ENCODE measurements at places on chromosomes 12 and 14. TPM values are rescaled to one million over a fixed set of nuclear protein-coding genes. Genes with fewer than 3 reads are reported as not detected.

- no peak for DNase-seq
Observed at GRCh38 chr12:26226122-26226521, 30.7 kb downstream of the SSPN start.

The FOXA1 gene
- total RNA-seq = 69.2 TPM

DNA sequence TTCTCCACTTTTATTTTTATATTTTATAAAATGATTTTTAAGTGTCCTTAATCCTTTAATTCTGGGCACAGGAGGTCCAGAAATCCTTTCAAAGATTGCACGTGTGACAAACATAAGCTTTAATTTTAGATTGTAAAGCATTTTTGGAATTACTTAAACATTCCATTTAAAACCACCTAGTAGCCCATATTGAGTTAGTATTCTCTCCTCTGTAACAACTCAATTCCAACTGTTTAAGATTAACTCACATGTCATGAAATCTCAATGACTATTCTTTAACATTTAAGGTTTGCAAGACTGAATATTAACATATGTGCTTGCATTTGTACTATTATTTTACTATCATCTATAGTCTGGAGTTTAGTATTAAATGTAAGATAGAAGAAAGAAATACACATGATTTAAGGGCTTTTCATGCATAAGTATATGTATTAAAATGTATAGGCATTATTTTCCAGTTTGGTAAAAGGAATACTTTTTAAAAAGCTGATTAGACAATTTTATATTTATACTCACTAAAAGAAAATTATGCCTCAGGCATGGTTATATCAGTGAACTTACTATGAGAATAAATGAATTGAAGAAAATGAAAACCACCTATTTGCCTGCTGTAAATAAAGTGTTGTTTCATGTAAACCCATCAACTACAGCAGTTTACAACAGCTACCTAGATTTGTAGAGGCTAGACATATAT lies 776.9 kb downstream of the SLC6A15 start:
- DNase-seq = no peak

DNA sequence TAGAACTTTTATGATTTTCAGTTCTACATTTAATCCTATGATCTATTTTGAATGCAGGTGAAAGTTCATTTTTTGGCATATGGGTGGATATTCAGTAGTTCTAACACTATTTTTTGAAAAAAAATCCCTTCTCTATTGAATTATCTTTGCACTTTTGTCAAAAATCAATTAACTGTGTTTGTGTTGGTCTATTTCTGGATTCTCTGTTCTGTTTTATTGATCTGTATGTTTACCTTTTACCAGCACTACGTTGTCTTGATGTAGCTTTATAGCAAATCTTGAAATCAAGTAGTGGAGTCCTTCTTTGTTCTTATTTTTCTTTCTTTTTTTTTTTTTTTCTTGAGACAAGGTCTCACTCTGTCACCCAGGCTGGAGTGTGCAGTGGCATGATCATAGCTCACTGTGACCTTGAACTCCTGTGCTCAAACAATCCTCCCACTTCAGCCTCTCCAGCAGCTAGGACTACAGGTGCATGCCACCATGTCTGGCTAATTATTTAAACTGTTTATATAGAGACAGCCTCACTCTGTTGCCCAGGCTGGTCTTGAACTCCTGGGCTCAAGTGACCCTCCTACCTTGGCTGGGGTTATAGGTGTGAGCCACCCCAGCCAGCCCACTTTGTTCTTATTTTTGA lies 31.9 kb downstream of the SLC39A9 start:
- DNase-seq = no peak

- DNase-seq = no peak
Observed at GRCh38 chr14:31391977-31392503, 28.3 kb downstream of the HEATR5A start.

Measured in upper lobe of left lung (tissue), 6 donors.